CD8-positive, alpha-beta memory T cell (primary cell): ENCODE measurements at places on chromosomes 5 and 9.

DNA sequence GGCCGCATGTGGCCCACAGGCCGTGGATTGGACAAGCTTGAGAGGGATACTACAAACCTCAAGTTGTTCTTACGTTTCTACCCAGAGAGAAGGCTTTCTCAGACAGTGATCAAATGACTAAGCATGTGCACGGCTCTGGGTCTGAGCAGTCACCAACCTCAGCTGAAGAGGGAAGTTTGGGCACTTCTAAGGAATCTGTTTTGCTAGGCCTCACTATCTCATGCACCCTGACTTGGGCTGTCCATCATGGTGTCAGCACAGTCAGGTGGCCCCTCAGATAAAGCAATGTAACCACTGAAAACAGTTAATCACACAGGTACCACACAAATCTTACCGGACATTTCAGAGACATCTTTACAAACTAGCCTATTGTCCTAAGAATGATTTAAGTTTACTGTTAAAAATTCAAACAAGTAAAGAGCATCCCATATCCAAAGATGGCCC, 24.6 kb downstream of the CSF2 start:
- no peak for DNase-seq

- DNase-seq = no peak
Observed at GRCh38 chr9:111516061-111516465, 8.9 kb upstream of the ZNF483 start.

DNA sequence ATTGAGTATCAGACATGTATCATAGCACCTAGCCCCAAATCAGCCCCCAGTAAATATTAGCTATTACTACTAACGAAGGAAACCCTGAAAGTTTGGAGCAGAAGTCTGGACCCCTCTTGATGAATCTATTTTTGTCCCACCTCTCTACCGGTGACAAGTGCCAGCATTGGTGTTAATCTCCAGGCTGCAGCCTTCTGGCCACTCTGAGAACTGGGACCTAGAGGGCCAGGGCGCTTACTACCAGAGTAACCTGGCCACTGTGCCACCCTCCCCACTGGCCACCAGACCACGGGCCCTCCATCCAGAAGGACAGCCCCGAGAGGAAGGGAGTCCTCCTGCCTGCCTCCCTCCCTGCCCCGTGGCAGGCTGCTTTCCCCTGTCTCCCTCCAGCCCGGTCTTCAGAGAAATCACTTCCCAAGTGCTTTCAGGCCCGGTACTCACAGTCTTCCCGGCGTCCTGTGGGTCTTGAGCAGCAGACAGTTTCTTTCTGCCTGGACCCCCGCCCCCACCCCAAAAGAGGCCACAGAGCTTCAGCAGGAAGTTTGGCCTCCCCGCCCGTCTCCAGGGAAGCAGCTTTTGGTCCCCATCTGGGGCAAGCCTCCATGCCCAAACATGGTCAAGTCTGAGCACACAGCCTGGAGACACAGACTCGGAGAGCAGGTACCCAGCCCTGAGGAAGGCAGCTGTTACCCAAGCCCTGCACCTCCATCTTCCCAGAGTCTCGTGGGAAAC, at the start of gene KCNMB1:
KCNMB1 (minus strand) TSS at position 550 of the 732 bp plus-strand sequence. CDS start 3,920 bp downstream, outside the sequence.
- DNase-seq = no peak

DNA sequence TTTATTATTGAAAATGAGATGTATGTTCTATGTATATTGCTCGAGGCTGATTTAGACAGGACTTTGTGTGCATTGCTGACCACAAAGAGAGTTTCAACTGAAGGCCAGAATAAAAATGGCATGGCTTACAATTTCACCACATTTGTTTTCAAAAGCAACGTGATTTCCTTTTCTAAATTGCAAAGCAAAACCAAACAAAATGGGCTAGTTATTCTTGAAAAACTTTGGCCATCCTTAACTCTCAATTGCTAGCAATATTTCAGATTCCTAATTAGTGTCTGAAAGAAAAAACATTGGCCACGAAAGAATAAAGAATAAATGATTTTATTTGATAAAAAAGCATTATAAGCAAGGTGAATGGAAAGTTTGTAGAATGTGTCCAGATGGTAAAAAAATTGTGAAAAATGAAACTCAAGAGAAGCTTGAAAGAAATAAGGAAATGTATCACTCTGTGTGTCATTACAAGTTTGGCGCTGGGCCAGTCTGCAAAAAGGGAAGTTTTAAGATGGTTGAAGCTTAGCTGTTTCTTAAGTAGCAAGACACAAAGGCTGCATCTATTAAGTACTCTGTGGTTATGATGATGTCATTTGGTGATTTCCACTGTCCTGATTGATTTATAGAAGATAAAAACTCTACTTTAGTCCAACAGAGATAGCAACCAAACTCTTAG, 89.2 kb upstream of the PRLR start:
- no peak for DNase-seq

DNA sequence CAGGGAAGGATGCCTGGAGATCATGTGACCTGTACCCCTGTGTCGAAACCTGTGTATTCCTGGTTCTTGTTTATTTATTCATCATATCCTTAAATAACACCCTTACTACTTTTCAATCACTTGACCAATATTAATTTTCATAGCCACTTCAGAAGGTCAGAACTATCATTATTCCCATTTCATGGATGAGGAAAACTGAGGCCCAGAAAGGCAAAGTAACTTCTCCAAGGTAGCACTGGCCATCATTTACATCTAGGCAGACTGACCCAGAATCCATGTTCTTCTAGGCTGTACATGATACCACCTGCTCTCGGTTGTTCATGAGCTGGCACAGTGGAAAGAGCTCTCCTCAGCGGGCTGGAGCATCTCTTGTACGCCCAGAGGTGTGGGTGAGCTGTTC, 49.4 kb downstream of the KCNIP1 start:
- no peak for DNase-seq

- DNase-seq = no peak
Observed at GRCh38 chr9:75833778-75834177, 56.7 kb upstream of the PCSK5 start.

DNA sequence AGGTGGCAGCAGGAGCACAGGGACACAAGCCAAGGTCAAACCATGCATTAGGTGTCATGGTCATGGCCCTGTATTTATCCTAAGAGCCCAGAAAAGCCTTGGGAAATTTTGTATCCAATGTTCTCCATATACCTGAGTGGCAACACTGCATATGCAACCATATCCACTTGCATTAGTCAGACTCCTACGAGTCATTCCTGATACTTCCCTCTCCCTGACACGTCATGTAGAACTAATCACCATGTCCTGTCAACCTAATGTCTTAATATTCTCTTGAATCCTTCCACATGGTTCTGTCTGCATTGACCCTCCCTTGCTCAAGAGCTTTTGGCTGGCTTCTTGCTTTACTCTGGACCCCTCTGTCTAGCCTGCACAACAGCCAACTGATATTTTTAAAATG, 9.4 kb downstream of the SCGB3A2 start:
- no peak for DNase-seq

- no peak for DNase-seq
Observed at GRCh38 chr5:77128411-77129061, 41.5 kb upstream of the ZBED3 start.

- no peak for DNase-seq
Observed at GRCh38 chr9:129218918-129219317, 40.9 kb upstream of the IER5L start.
